Stimulated activated CD4-positive, alpha-beta T cell treated with anti-CD3 and anti-CD28 coated beads, Interleukin-1b, Interleukin-23, amount 100 ng/mL, for 1 hour (primary cell): ENCODE measurements at places on chromosomes 3 and 15.

GRCh38 chr3:71262364-71263265 lies 320.9 kb downstream of the FOXP1 start:
- no peak for DNase-seq

DNA sequence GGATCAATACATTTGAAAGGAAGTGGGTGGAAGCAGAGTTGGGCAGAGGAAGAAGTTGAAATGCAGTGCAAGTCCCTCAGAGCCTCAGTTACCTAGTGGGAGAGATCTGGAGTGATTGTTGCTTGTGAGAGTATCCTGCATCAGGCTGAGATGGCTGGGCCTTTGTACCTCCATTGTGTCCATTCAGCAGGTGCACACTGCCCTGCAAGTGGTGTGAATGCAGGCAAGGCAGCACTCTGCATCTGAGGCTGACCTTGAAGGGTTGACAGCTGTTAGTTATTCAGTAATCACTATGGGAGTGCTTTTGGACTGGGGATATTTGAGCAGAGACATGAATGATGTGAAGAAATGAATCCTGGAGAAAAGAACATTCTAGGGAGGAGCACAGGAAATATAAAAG lies 25.2 kb downstream of the ATP6V1A start:
- no peak for DNase-seq

DNA sequence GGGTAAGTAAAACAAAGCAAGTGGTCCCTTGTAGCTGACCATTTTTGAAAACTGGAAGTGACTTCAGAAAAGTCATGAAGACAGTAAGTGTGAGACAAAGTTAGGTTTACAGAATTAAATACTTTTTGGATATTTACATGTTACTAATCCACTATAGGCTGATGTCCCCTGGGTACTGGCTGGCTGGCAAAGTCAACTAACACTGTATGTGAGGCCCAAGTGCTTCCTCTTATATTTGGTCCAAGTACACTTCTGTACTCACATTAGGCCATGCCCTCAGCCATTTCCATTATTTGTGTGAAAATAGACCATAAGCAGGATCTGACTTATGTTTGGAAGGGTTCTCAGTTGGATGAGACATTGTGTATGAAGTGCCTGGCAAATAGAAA lies 5.5 kb upstream of the LEKR1 start:
- no peak for DNase-seq

DNA sequence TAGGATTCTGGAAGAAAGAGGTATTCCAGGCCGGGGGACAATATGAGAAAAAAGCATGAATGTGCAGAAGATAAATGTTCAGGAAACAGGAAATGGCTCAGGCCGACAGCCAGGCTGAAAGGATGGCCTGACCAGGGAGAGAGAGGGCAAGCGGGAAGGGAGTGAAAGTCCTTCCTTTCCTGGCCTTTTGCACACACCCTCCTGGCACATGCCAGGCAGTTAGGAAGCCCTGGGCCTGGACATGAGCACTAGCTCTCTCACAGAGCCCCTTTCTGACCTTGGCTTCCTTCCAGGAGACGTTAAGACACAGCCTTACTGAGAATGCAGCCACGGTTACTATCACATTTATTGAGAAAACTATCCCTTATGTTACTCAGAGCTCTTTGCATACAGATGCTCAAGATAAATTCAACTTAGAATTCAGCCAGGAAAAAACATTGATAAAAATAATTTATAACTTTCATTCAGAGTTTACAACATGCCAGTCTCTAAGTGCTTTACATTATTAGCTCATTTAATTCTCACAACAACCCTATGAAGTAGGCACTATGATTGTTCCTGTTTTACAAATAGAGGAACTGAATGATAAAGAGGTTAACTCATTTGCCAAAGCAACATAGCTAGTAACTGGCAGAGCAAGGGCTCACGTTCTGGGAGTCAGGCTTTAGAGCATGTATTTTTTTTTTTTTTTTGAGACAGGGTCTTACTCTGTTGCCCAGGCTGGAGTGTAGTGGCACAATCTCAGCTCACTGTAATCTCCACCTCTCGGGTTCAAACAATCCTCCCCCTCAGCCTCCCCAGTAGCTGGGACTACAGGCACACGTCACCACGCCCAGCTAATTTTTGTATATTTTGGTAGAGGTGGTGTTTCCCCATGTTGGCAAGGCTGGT lies 39.4 kb upstream of the SMAD3 start:
- DNase-seq = no peak

DNA sequence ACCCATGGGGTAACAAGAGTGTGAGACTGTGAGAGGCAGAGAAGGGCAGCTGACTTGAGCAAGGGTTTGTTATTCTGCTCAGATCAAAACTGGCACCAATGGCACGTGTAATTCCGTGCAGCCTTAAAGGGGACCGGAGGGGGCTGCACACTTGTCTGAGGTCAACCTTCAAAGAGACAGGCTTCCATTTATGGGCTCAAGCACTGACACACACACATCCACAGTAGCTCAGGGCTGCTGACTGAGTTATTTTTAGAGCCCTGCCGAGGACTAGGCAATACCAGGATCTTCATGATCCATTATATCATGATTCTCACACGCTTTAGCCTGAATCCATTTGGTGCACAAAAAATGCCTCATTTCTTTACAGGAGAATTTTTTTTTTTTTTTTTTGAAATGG lies 20.6 kb upstream of the SPTBN5 start:
- DNase-seq = no peak

GRCh38 chr3:158768361-158768787 lies 33.5 kb upstream of the MFSD1 start:
- no peak for DNase-seq

- no peak for DNase-seq
Measured at GRCh38 chr3:73521734-73522336, 102.9 kb downstream of the PDZRN3 start.

- DNase-seq = no peak
Measured at GRCh38 chr15:73918784-73919183, 7.5 kb upstream of the LOXL1 start.

DNA sequence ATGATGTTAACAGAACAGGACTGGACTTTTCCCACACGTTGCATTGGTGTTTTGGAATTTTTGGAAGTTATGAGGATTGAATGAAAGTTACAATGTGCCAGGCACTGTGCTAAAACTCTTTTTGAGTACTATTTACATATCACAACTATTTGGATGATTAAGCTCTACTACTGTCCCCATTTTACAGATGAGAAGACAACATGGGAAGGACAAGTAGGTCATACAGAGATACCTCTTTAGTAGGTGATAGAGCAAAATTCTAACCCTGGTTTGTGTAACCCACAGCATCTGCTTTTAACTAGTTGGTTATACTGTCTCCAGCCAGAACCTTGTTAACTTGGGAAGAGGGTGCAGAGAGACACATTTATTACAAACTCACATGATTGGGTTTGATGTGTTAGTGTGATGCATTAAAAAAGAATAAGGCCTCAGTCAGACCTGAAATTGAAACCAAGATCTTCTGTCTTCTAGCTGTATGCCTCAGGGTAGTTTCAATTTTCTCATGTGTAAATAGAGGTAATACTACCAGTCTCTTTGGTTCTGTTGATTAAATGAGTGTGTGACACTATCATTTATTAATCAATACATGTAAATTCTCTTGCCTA lies 1.4 kb downstream of the NDUFB4 start:
- DNase-seq = no peak

GRCh38 chr15:29698030-29698701 lies 124.1 kb downstream of the TJP1 start:
- DNase-seq = no peak

DNA sequence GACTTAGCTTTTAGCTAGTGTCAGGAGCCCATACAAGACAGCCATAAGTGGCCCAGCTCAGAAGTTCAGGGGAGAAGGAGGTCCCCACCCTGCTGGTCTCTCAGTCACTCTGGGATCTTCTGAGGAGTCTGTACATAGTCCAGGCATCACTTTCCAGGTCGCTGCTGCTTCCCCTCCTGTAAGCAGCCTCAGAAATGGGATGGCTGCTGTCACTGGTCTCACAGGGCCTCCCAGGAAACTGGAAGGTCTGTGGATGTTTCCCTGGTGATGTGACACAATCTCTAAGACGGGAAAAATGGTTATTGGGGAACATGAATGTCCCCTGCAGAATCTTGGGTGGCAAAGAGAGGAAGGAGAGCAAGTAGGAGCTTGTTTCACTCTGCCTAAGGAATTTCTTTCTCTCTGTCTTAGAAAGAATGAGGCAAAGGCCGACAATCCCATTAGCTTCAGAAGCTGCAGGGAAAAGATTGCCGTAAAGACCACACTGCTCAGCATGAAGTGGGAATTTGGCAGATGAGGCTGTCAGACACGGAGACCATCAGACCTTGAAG lies 43.2 kb upstream of the TNFAIP8L3 start:
- no peak for DNase-seq

DNA sequence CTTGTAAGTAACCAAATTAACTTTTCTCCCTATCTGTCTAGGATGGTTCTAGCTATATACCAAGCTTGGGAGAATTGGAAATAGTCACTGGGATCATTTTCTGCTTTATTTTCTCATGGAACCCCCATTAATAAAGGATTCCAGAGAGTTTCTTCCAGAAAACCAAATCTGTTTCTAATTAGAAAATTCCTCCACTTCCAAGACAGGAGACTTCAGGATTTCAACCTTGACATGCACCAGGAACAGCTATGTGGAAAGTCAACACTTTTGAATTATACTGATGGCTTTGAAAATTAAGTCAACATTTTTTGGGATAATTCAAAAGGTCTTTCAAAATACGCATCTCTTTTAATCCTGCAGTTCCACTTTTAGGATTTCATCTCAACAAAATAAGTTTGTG lies 138.3 kb downstream of the MEX3B start:
- DNase-seq = no peak

DNA sequence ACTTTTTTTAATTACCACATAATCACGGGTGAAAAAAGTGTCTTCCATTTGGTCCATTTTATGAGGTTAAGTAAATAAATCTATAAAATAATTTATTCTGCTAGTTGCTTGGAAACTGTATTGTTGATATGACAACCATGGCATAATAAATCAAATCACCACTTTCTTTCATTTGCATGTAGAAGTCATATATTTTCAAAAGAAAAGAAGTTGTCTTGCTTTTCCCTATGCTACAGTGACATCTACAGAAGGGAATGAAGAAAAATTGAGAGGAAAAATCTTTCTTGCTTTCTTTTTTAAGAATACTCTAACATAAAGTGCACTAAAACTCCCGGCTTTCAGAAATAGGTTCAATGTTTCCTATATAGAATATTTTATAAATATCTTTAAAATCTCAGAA lies 228.5 kb downstream of the ZBBX start:
- no peak for DNase-seq

DNA sequence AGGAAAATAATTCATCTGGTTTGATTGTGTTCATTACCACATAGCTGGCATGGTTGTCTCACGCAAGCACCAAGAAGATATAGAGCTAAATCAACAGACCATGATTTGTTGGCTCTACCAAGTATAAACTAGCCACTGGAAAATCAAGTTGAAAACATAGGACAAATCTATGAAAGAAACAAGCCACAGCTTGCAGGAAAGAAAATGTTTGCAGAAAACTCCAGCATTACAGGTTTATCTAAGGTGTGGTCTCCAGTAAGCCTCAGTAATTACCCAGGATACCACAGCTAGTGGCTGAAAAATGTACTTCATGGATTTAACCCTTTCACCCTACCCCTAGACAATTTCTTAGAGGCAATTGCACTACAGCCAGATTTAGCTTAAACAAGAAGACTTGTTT lies 340.6 kb downstream of the SOX2 start:
- no peak for DNase-seq

DNA sequence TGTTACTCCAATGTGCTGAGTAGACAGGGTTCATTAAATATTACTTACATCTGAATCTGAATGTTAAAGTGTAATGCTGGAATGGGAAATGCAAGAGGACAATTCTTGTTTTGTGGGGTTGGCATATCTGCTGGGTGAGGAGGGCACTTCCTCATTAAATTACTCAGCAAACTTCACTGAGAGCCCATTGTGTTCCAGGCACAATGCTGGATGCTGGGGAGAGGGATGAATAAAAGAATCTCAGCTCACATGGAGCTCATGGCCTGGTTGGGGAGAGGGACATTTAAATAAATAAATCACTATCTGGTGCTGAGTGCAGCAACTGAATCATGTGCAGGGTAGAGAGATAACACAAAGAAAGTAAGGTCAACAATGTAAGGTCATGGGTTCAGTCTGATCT lies 199.2 kb upstream of the CFAP20DC start:
- no peak for DNase-seq

DNA sequence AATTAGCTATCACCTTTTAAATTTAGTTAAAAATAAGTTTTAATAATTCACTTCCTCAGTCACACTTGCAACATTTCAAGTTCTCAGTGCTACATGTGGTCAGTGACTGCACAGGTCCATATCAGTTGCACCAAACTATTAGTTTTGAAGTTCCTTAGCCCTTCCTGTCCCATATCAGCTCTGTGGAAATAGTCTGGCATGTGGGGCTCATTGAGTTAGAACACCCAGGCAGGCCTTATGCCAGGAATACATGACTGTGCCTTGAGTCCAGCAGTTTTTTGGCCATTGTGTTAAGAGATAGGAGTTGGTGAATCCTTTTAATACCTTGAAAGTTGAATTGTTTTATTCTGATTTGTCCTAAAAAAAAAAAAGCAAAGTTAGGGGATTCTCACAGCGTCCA lies 153.7 kb upstream of the BFSP2 start:
- DNase-seq = no peak

DNA sequence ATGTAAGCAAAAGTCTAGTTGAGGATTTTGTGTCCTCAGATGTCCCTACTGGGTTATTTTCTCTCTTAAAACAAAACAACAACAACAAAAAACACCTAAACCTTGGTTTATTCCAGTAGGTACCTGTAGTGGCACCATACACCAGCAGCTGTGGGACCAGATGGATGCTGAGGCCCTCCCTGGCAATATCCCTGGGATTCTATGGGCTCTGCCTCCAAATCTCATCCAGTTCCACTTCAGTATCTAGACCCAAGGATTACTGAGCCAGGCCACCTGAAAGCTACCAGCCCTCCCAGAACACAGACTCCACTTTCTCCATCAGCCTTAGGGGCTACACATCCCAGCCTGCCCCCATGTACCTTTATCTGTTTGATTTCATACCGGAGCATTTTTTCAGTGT lies 1.7 kb downstream of the TIMP4 start:
- DNase-seq = no peak

- peak; percentile 50 for DNase-seq
Measured at GRCh38 chr3:197906023-197906849, 43.8 kb upstream of the RPL35A start.

DNA sequence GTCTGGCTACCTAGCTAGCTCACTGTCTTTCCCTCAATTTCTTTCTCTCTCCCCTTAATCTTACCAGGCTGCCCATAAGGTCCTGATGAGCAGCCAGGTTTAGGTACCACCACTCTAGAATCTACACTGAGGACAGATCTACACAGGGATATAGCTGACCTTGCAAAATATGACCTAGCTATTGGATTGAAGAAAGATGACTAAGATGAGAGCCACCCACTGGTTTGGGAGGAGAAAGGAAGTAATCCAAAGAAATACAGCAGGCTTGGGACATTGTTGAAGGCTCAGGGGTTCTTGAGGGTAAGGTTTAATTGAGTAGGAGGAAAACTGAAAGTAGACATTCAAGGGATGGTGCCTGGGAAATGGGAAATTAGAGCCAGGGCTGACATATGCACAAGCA lies 142.0 kb upstream of the TMC3 start:
- DNase-seq = no peak
